ENCODE measurements at places on chromosomes 6 and 20.

DNA sequence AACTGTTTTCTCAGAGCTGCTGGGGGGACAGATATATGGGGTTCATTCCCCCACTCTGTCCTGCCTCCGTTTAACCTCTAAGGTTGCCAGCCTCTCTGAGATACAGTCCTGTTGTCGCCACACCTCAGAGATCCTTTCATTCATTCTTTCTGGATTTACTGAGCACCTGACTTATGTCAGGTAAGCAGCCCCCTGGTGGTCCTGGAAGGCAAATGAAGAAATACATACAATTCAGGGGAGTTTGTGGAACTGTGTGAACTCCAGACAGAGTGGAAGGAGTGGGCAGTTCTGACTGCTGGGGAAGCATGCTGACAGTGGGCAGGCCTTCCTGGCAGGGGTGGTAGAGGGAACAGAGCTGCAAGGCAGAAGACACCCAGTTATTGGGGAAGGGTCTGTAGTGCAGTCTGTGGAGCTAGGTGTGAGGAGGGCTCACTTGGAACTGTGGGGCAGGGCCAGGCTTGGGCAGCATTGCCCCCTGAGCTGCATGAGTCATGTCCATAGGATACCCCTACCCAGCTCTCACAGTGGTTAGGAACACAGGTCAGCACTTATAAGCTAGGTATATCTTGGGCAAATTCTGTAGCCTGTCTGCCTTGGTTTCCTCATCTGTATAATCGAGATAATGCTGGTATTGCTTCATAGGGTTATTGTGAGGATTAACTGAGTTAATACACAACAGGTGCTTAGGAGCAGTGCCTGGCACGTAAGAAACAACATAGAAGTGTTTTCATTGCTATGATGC, 12.8 kb upstream of the SGK2 start:
- no peak for DNase-seq
- no peak overlapping the region for H3K4me3 ChIP-seq
- H3K36me3 ChIP-seq = no peaks in the 10 kb centered on the region
- no peaks in the 10 kb centered on the region for H3K4me1 ChIP-seq
- no peaks in the 10 kb centered on the region for H3K27me3 ChIP-seq

GRCh38 chr20:2656471-2657117, 4.2 kb downstream of the NOP56 start:
- H3K4me3 ChIP-seq = no peak overlapping the region
- peaks cover 51% of the 10 kb centered on the region for H3K36me3 ChIP-seq
- H3K27ac ChIP-seq = no peak overlapping the region

GRCh38 chr6:18439581-18439980, 52.4 kb downstream of the RNF144B start:
- no peak overlapping the region for H3K4me3 ChIP-seq
- H3K27ac ChIP-seq = no peak overlapping the region
- no peaks in the 10 kb centered on the region for H3K27me3 ChIP-seq
- no peaks in the 10 kb centered on the region for H3K36me3 ChIP-seq
- no peaks in the 10 kb centered on the region for H3K4me1 ChIP-seq

DNA sequence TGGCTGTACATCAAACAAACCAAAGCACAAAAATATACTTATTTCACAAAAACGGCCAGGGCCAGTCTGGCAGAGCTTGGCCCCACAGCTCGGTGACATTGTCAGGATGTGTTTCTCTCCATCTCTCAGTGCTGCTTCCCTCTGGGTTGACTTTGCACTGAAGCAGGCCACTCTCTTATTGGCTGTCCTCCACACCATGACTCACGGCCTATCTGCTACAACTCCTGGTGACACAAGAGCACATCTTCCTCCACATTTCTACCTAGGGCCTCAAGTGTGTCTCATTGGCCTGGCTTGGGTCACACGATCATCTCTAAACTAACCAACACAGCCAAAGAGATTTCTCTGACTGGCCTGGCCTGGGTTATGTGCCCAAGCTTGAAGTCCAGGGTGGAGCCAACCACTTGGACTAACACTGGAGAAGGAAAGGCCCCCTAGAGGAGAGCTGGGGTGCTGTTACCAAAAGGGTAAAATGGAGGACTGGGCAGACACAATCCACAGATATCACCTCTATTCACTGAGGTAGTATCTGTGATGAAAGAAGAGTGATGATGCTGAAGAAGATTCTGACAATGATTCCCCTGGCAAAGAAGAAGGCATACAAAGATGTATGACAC, 159.8 kb upstream of the TSHZ2 start:
- H3K27me3 ChIP-seq = no peaks in the 10 kb centered on the region
- H3K4me1 ChIP-seq = no peaks in the 10 kb centered on the region
- no peak overlapping the region for H3K4me3 ChIP-seq
- H3K27ac ChIP-seq = no peak overlapping the region
- DNase-seq = no peak
- H3K36me3 ChIP-seq = no peaks in the 10 kb centered on the region

GRCh38 chr20:47799116-47799715, 13.9 kb upstream of the SULF2 start:
- no peak overlapping the region for H3K27ac ChIP-seq
- H3K36me3 ChIP-seq = no peaks in the 10 kb centered on the region
- H3K4me1 ChIP-seq = no peaks in the 10 kb centered on the region
- no peak overlapping the region for H3K4me3 ChIP-seq

- peak overlapping the region; percentile 56 for H3K27ac ChIP-seq
- DNase-seq = no peak
- H3K36me3 ChIP-seq = no peaks in the 10 kb centered on the region
- no peaks in the 10 kb centered on the region for H3K27me3 ChIP-seq
Measured at GRCh38 chr6:157763129-157763903, 59.7 kb upstream of the SNX9 start.

DNA sequence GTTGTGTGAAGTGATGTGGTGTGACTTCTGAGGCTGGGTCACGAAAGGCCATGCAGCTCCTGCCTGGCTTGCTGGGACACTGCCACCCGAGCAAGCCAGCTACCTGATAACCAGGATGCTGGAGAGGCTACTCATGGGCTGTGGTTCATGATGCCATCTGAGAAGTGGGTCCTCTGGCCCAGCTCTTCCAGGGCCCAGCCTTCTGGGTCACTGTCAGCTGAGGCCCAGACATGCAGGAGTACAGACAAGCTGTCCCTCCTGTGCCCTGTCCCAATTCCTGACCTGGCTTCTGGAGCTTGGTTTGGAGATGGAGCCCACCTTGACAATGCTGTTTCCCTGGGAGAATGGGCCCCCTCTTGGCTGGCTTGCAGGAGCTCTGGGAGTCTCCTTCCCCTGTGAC, 87.0 kb downstream of the DHX35 start:
- no peak overlapping the region for H3K27ac ChIP-seq
- no peak overlapping the region for H3K4me3 ChIP-seq
- no peaks in the 10 kb centered on the region for H3K27me3 ChIP-seq
- peaks cover 9% of the 10 kb centered on the region for H3K4me1 ChIP-seq

GRCh38 chr6:56199956-56200355, 47.4 kb downstream of the COL21A1 start:
- DNase-seq = no peak
- no peak overlapping the region for H3K4me3 ChIP-seq
- H3K27ac ChIP-seq = no peak overlapping the region
- no peaks in the 10 kb centered on the region for H3K36me3 ChIP-seq
- H3K27me3 ChIP-seq = no peaks in the 10 kb centered on the region
- no peaks in the 10 kb centered on the region for H3K4me1 ChIP-seq

- H3K27ac ChIP-seq = no peak overlapping the region
- no peak overlapping the region for H3K4me3 ChIP-seq
- H3K4me1 ChIP-seq = no peaks in the 10 kb centered on the region
- peaks cover 7% of the 10 kb centered on the region for H3K27me3 ChIP-seq
- no peaks in the 10 kb centered on the region for H3K36me3 ChIP-seq
- DNase-seq = no peak
Measured at GRCh38 chr6:10386220-10386619, 28.7 kb downstream of the TFAP2A start.

DNA sequence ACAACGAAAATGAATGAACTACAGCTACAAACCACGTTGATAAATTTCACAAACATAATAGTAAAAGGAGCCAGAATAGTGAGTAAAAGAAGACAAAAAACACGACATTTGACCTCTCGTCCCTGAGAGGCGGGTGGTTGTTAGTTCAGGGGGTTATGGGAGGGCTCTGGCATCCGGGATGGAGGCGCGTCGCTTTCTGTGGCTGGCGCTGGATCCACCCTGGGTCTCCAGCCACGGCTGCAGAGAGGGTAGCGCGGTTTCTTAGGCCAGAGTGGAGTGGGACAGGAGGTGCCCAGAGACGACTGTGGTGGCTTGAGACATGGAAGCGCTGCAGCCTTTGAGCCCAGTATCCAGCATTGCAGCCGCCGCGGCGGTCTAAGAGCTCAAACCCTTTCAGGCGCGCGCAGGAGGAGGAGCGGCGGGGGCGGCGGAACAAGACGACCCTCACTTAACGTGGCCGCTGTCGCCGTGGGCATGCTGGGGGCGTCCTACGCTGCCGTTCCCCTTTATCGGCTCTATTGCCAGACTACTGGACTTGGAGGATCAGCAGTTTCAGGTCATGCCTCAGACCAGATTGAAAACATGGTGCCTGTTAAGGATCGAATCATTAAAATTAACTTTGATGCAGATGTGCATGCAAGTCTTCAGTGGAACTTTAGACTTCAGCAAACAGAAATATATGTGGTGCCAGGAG, 3.7 kb upstream of the ZSCAN23 start:
- no peak overlapping the region for H3K27ac ChIP-seq
- H3K36me3 ChIP-seq = no peaks in the 10 kb centered on the region
- peaks cover 6% of the 10 kb centered on the region for H3K27me3 ChIP-seq
- no peak for DNase-seq

DNA sequence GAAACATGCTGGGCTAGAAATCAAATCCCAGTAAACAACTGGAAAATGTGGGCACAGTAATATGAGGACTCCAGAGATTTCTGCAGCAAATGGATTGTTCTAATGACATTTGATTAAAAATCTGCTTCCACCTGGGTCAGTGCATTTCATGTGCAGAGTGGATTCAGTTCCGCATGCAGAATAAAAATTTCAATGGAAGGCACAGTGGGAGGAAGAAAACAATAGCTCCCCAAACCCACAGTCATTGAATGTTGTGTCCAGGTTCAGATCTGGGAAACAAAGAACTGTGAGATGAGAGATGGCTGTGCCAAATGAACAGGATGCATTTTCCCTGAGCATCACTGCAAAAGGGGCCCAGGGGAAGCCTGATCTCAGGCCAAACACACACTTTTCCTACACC, 403.1 kb downstream of the BTBD9 start:
- H3K4me1 ChIP-seq = no peaks in the 10 kb centered on the region
- H3K27ac ChIP-seq = no peak overlapping the region
- no peaks in the 10 kb centered on the region for H3K27me3 ChIP-seq
- H3K4me3 ChIP-seq = no peak overlapping the region
- DNase-seq = no peak

DNA sequence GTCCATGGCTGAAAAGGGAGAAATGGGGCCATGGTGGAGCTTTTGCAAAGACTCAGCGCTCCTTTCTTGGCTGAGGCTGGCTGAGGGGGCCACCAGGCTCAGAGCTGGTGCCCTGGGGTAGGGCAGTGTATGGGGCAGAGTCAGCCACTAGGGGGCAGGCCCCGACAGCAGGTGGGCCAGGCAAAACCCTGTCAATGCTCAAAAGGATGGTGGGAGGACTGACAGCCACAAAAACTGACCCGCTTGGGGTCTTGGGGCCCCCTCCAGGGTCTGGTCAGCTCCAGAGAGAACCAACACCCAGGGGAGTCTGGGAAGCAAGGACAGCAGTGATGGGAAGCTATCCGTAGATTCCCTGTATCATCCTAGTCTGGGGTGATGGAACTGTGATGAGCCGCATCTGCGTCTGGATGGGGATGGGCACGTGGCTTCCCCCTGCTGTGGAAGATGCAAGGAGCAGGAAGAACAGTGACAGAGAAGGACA, 306.9 kb downstream of the DHX35 start:
- no peaks in the 10 kb centered on the region for H3K36me3 ChIP-seq
- no peak for DNase-seq
- no peak overlapping the region for H3K27ac ChIP-seq
- H3K4me1 ChIP-seq = no peaks in the 10 kb centered on the region
- no peaks in the 10 kb centered on the region for H3K27me3 ChIP-seq

DNA sequence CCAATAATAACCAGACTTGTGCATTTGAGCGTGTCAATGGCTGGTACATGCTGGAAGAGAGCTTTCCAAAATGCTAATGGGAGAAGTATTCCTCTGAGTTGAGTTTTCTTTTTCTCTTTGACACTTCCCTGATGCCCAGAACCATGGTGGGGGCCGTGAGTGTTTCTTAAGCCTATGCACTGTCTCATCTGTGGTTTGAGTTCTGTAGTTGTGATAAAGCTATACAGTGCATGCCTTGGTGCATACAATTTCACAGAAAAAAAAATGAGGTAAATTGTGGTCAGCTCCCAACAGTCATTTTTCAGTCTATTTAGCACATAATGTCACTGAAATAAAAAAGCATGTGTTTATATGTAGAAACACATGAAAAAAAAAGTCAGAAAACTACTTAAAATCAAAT, 204.8 kb downstream of the HDGFL1 start:
- no peak overlapping the region for H3K27ac ChIP-seq
- no peaks in the 10 kb centered on the region for H3K36me3 ChIP-seq
- H3K27me3 ChIP-seq = no peaks in the 10 kb centered on the region
- no peaks in the 10 kb centered on the region for H3K4me1 ChIP-seq

DNA sequence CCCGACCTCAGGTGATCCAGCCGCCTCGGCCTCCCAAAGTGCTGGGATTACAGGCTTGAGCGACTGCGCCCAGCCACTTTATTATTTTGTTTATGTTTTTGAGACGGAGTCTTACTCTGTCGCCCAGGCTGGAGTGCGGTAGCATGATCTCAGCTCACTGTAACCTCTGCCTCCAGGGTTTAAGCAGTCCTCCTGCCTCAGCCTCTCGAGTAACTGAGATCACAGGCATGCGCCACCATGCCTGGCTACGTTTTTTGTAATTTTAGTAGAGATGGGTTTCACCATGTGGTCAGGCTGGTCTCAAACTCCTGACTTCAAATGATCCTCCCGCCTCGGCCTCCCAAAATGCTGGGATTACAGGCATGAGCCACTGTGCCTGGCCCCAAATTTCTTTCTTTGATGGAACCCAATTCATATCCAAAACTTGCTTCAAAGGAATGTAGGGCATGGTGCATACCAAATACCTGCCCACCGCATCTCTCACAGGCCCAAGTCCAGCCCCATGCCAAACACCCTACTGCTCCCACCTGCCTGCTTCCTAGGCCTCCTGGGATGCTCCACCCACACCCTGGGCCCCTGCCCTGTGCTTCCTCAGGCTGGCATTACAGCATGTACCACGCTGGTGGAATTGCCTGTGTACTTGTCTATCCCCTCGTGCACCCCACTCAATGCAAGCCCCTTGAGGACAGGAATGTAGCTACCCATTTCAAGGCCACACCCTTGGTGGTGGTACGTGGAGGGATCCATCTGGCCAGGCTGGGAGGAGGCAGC, 4.9 kb upstream of the HMGA1 start:
- H3K27me3 ChIP-seq = no peaks in the 10 kb centered on the region
- H3K4me1 ChIP-seq = peaks cover 4% of the 10 kb centered on the region
- no peaks in the 10 kb centered on the region for H3K36me3 ChIP-seq
- no peak overlapping the region for H3K4me3 ChIP-seq
- no peak overlapping the region for H3K27ac ChIP-seq

- no peak for DNase-seq
- no peaks in the 10 kb centered on the region for H3K4me1 ChIP-seq
- no peaks in the 10 kb centered on the region for H3K27me3 ChIP-seq
Measured at GRCh38 chr6:3297909-3298308, 39.2 kb downstream of the PSMG4 start.
